ENCODE measurements at places on chromosomes 1 and 21.

DNA sequence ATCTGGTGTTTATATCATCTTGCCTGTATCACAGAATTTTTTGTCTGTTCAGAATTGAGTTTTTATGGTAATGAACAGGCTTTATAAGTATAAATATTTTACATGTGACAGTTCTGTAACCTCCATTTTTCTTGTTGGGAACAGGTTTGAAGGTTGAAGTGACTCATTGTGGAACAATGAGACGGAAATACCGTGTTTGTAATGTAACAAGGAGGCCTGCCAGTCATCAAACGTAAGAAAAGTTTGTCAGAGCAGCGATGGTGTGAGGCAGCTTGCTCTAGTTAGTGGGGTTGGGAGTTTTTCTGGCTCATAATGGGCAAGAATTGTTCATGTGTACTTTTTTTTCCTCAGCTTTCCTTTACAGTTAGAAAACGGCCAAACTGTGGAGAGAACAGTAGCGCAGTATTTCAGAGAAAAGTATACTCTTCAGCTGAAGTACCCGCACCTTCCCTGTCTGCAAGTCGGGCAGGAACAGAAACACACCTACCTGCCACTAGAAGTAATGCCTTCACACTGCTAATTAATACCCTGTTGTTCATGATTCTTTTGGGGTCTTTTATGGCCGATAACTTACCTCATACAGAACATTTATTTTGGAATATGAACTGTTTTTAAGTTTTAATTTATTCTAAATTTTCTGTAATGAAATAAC lies 75.2 kb upstream of the TEKT2 start:
- no peak for DNase-seq

DNA sequence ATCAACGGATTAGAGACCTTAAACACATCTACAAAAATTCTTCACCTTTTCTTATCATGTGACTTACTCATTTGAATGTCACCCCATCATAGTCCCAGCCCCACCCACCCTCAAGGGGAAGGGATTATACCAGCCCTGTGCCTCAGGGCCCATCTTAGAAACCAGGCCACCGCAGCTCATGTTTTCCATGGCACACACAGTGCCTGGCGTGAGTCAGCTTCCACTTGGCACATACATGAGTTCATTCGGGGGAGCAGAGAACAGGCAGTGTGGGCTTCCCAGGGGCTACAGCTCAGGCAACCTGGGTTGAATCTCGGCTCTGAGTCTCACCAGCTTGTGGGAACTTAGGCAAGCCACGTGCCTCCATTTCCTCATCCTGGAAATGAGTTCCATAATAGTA lies 310.6 kb downstream of the NPHP4 start:
- no peak for DNase-seq

DNA sequence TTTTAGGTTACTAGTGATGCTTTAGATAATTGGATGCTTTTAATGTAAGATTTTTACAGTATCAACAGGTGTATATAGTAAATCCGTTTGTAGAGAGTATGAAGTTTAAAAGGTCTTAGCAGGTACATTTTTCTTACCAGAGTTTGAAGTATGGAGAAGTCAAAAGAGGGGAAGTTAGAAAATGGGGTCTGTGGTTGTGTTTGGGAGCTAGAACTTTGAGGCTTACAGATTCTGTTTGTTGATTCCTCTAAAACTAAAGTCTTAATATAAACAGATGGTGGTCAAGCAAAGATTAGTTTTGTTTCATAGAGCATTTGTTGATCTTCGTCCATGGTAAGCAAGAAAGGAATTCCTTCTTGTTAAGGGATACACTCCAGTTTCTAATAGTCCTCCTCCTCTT lies 35.8 kb downstream of the CDC42 start:
- DNase-seq: no peak

DNA sequence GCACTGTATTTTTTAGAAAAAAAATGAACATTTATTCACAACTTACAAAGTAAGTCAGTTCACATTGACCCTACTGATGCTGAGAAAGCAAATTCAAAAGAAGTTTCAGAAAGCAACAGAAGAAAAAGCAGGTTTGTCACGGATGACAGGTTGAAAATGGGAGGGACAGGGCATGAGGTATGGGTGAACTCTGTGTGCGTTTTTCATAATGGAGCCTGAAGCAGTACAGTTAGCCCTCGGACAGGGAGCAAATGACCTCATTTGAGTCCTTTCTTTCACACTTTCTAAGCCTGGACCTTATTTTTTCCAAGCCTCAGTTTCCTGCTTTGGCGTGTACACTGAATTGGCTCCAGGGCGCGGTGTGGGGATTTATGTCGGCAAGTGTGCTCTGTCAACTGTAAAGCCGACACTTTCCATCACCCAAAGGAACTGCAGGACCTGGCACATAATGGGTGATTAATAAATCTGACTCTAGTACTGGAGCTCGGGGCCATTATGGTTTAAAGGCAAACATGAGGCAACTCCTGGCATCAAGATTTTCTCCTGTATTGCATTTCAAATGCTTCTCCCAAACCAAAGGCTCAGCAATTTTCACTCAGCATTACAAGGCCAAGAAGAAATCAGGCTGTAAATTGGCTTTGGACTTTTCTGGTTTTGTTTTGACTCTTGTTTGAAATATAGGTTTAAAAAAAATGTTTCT lies 345.5 kb upstream of the DUSP10 start:
- no peak for DNase-seq

DNA sequence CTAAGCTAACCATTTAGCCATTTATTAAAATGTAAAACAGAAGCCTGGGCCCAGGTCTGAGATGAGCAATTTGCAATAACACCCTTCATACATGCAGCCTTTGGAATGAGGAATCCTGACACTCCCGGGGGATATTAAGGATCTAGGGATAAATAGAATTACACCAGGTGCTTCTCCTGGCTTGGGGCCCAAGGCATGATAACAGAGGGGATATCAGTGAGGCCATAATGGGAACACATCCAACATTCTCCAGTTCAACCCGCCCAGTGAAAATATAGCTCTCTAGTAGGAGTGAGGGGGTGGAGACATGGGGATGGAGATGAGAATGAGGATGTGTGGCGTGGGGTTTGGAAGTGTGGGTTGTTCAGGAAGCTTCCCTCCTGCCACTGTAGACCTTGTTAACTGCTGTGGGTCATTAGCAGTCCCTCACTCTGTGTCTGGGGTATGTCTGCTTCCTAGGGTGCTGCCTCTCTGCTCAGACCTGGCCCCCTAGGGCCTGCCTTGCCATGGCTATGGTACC lies 57.9 kb upstream of the KANK4 start:
- no peak for DNase-seq

- no peak for DNase-seq
Measured at GRCh38 chr1:5857508-5858090, 134.6 kb downstream of the NPHP4 start.

DNA sequence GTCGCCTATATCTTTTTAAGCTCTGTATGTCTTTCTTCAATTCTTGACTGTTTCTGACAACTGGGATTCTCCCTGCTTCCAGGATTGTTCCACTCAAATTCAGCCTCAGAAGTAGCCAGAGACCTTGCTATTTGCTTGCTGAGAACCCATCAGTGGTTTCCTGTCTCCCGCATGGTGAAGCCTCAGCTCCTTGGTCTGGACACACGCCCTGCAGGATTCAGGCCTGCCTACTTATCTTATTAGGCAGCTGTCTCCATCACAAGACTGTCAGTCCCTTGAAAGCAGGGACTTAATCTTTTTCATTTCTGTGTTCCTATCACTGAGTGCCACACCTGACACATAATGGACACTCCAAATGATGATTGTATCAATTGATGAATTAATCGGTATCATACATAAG lies 175.3 kb downstream of the PLPP3 start:
- DNase-seq: no peak

GRCh38 chr1:117871013-117871412 lies 58.4 kb downstream of the GDAP2 start:
- DNase-seq: no peak

DNA sequence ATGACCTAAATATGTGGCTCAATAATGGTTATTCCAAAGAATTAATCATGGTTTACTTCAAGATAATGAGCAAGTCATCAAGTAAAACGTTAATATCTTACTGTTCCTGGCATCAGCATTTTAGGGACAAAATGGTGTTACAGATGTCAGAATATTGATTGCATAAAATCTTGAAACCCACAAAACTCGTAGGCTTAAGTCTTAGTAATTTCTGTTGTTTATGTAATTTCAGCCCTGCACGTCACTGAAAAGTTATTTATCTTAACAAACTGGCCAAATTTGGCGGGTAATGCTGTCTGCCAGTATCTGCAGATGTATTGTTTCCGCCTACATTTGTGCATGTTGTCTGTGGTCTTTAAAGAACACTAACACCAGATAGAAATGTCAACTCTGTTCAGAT lies 25.8 kb downstream of the CDC7 start:
- no peak for DNase-seq

- peak; percentile 26 for DNase-seq
Measured at GRCh38 chr1:65068202-65069010, 79.6 kb upstream of the AK4 start.

DNA sequence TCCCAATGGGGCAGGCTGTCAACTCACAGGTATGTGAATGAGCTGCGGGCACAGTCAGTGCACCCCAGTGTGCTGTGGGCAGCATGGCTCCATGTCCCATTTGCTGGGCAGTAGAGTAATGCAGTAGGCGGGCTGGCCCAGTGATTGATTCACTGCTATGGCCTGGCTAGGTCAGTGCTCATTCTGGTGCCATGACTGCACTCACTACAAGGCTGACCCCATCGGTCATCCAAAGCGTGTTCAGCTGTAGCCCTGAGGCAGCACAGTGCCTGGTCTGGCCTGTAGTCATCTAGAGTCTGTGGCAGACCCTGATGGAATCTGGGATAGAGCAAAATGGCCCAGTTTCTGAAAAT lies 7.4 kb downstream of the HYI start:
- DNase-seq: no peak

DNA sequence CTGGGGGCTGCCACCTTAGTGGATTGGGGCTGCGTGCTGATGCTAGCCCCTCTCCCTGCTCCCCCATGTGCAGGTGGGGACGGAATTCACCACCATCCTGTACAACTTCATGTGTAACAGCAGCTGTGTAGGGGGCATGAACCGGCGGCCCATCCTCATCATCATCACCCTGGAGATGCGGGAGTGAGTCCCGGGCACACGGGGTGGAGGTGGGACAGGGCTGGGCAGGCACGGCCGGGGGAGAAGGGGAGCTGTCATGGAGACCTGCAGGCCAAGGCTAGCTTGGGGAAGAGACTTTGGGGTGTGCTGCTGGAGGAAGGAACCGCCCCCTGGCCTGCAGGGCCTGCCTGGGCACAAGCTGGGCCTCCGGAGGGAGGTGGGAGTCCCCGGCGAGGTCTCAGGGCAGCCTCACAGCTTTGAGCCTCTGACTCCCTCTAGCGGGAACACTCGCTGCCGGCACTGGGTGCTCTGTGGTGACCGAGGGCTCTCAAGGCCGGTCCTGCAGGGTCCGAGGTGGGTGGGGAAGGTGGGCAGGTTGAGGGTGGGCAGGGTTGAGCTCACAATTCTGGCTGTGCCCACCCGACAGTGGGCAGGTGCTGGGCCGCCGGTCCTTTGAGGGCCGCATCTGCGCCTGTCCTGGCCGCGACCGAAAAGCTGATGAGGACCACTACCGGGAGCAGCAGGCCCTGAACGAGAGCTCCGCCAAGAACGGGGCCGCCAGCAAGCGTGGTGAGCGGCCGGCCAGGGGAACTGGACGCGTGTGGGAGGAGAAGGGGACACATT lies 25.0 kb upstream of the CCDC27 start:
- no peak for DNase-seq

DNA sequence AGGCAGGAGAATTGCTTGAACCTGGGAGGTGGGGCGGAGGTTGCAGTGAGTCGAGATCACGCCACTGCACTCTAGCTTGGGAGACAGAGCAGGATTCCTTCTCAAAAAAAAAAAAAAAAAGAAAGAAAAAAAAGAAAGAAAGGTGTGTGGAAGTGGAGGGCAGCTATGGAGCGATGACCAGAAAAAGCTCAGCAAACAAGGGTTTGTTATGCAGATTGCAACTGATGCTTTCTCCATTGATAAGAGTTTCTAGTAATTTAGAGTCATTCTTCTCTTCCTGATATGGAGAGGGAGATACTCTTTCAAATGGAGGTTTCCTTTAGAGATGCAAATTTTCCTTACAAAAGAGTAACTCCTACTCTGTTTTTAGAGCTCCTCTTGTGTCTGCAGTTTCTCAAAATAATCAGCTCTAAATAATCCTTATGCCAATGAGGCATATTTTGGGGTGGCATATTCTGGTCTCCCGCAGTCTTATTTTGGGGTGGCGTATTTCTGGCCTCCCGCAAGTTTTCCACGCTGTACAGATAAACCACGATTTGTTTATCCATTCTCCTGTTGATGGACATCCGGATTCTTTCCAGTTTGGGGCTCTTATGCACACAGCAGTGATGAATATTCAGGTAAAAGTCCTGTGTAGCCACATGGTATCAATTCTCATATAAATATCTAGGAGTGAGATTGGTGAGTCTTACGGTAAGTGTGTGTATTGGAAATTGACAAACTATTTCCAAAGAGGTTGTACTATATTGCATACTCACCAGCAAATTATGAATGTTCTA lies 30.7 kb upstream of the RCC2 start:
- DNase-seq: no peak

GRCh38 chr1:62897788-62898187 lies 113.9 kb downstream of the ATG4C start:
- no peak for DNase-seq

DNA sequence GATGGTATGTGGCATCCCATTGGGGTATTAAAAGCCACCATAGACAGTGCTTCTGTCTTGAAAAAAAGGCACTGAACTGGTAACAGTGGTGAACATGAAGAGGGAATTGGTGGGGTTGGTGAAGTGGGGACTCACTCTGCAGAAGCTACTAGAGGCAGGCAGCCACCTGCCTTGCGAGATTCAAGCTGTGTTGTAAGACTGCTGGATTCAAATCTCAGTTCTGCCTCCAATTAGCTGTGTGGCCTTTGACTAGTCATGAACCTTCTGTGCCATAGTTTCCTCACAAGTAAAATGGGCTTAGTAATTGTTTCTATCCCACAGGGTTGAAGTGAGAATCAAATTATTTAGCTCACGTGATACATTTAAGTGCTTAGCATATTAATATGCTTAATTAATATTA lies 16.6 kb upstream of the ELOA start:
- DNase-seq: no peak

- DNase-seq: no peak
Measured at GRCh38 chr1:166136699-166137401, 30.0 kb downstream of the FAM78B start.

- DNase-seq: no peak
Measured at GRCh38 chr1:18999359-18999758, 42.9 kb upstream of the IFFO2 start.

DNA sequence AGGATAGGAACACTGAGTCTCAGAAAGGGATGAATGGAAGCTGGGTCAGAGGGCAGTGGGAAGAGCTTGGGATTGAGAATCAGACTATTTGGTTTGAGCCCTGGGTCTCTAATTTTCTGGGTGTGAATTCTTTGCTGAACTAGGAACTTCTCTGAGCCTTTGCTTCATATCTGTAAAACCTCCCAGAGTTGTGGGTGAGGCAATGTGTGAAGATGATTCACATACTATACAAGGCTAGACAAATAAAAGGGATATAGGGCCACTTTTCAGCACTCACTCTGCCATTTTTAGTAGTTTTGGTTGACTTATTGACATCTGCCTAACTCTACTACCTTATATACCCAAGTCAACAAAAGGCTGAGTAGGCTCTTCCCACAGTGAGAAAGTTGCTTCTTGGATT lies 77.7 kb upstream of the JUN start:
- no peak for DNase-seq

Data from activated CD4-positive, alpha-beta T cell treated with anti-CD3 and anti-CD28 coated beads, Interleukin-2, amount 50 U/mL, for 48 hours (primary cell).